ENCODE measurements at places on chromosomes 5 and 9.

GRCh38 chr5:94266170-94266569 lies 352.2 kb downstream of the KIAA0825 start:
- DNase-seq, result no peak

GRCh38 chr9:132409828-132410528 lies at the start of gene CFAP77:
Gene CFAP77 (plus strand): TSS chr9:132410211. CDS start chr9:132410272, 61 bp downstream.
- DNase-seq, result peak; percentile 43

DNA sequence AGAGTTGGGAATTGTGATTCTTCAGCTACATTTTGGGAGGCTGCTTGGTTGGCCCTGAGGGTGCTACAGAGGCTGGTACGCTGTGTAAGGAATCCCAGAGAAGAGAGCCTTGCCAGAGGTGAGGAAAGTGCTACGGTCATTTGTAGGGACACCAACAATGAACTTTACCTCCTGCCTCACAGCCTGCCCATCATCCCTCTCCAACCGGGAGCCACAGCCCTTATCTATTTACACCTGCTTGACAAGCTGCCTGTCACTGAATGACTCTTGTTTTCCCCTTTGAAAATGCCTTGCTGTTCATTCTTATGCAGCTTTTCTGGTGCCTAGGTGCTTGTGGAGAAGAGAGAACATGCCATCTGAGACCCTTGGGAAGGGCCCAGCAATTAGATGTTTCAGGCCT lies 110.8 kb downstream of the PCSK1 start:
- DNase-seq, result no peak

GRCh38 chr5:39580702-39581453 lies 156.1 kb upstream of the DAB2 start:
- no peak for DNase-seq

DNA sequence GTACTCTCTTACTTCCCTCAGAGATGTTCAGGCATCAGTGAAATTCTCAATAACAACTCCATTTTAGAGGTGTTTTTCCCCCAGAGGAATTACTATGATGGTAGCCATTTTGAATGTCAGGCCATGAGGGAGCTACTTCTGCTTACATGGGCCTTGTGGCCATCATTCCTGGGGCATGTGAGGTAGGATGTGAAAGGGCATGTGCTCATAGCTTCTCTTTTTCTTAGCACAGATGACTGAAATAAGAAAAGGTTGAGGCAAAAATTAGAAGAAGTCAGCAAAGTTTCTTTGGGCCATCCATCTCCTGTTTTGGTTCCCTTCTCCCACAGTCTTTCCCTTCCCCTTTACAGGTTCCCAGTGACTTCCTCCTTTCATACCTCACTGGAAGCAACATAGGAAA lies 68.8 kb downstream of the FEM1C start:
- DNase-seq, result no peak

- DNase-seq, result no peak
Measured at GRCh38 chr5:100777680-100778300, 125.3 kb downstream of the ST8SIA4 start.

DNA sequence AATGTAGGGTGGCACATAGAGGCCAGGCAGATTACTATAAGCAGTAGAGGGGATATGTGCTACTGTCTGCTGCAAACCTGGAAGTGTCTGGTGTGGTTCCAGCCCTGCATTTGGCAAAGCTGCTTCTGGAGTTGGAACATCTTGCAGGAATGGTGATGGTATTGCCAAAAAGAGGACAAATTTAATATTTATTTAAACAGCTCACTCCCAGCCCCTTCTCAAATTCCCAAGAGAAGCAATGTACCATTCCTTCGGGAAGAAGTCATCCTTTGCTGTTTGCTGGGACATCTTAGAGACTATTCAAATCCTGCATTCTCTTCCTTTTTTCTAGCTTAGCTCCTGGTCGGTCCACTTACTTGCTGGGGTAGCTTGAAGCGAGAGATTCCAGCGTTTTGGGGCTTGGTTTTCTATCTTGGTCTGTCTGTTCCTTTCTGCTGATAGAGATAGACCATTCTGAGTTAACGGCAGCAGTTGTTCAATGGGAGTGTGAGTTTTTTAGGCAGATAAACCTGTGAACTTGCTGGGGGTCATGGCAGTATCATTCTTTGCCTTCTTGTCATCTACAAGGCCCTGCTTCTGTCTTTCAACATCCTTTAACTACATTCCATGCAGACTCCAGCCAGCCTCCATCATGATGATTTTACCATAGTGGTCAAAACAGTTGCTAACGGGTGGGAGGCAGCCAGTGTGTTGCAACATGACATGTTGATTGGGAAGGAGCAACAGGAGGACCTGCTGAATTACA lies 69.9 kb downstream of the RCL1 start:
- no peak for DNase-seq

DNA sequence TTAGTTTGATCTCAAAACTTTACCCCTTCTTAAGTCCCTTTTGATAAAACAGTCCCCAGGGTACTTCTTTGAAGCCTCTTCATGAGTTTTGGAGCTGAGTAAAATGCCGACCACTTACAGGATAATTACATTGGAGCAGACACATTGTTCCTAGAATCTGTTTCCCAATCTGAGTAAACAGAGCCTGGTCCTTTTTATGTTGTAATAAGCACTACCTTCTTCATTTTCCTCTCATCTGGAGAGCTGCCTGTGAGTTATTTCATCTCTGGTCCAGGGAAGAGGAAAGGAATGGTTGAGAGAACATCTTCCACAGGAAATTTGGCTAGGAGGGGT lies 26.3 kb upstream of the GALNT10 start:
- no peak for DNase-seq

DNA sequence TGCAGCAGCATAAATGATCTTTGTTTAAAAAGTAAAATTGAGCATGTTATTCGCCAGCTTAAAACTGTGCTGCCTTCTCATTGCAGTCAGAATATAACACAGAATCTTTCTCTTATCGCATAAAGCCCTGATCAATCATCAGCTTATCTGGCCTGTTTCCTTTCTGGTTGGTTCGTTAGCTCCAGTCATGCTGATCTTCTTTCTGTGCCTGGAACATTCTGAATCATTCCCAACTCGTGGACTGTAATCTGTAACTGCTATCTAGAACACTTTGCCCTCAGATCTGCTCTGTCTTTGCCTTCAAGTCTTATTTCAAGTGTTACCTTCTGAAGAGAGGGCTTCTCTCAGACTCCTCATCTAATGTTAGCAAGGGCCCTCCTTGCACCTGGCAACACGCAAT lies 11.9 kb upstream of the FER start:
- DNase-seq, result no peak

DNA sequence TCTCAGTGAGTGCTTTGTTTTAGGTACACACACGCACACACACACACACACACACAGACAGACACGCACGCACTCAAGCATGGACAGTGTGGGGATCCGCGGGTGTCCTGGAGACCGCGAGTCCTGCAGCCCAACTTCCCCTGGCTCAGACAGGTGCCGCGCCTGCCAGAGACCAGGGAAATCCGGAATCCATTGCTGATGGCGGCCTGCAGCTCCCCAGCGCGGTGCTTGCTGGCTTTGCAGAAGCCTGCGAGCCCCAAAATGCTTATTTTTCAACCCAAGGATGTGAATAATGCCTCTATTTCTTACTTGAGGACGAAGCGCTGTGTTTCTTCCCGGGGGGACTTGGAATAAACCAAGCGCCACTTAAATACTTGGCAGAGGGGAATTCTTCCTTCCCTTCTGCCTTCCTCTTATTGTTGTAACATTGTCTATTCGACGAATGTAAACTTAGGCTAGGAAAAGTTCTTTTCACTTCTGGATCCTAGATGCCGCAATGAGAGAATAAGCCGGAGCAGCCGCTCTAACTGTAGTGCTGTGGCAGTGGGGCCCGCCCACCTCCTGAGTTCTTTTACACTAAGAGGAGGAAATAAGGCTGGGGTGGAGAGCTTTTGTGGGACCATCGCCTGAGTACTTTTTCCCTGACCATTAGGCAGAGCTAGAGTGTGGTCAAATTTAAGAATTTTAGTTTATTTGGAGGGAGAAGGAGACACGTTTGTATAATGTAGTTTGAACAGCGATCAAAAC lies 802 bp downstream of the ITGA2 start:
- no peak for DNase-seq

GRCh38 chr5:150497274-150497988 lies 10.5 kb upstream of the NDST1 start:
- DNase-seq, result no peak

DNA sequence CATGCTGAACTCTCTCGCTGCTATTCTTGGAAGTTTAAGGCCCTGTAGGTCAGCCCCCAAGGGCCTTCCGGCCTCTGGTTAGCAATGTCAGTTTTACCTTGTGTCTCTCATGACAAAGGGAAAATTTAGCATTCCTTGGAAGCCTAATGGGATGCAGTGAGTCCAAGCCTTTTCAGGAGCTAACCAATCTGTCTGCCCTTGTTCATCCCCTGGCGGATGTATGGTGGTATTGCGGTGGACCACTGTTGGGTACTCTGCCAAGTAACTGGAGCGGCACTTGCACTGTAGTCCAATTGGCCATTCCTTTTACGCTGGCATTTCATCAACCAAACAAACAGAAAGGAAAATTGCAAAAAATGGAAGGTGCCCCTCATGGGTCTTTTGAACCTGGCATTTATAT lies 318.4 kb upstream of the NMUR2 start:
- DNase-seq, result no peak

DNA sequence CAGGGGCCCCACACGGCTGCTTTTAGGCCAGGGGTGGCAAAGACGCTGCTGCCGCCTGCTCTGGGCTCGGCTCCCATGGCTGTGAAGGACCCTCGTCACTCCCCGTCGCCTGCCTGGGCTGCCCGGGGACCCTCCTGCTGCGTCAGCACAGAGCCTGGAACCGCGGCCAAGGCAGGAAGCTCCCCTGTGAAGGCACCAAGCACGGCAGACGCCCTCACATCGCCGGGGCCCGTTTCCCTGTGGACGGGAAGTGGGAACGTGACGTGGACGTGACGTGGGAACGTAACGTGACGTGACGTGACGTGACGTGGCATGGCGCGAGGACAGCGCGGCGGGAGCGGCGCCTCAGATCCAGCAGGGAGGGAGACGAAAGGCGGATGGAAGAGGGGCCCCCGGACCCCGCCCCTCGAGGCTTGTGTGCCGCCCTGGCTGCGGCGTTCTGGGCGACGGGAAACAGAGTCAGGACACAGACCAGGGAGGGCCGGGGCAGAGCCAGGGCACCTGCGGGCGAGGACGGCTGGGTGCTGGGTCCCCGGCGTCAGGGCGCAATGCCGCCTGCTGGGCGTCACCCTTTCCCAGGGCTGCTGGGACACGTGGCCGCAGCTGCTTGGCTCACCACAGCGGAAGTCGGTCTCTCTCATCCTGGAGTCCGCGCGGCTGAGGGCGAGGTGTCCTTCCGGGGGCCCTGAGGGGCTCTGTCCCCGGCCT lies 53.1 kb downstream of the MRPL36 start:
- peak; percentile 36 for DNase-seq

- no peak for DNase-seq
Measured at GRCh38 chr5:146647656-146648199, 131.7 kb upstream of the GPR151 start.

DNA sequence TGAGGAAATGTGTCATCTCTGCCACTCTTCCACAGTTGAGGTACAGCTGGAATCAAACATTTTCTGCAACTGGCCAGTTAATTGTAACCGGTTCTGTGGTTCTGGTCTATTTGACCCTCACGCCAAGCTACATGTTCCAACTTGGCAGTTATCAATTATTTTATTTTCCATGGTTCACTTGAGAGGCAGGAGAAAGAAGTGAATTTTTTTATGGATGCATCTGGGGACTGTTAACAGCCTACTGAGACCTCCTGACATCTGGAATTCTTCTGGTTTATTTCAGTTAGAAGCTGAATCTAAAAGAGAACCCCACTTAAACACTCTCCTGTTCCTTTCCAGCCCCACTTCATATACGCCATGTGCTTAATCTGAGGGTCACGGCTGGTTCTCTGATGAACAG lies 372.3 kb downstream of the DNAH5 start:
- no peak for DNase-seq

DNA sequence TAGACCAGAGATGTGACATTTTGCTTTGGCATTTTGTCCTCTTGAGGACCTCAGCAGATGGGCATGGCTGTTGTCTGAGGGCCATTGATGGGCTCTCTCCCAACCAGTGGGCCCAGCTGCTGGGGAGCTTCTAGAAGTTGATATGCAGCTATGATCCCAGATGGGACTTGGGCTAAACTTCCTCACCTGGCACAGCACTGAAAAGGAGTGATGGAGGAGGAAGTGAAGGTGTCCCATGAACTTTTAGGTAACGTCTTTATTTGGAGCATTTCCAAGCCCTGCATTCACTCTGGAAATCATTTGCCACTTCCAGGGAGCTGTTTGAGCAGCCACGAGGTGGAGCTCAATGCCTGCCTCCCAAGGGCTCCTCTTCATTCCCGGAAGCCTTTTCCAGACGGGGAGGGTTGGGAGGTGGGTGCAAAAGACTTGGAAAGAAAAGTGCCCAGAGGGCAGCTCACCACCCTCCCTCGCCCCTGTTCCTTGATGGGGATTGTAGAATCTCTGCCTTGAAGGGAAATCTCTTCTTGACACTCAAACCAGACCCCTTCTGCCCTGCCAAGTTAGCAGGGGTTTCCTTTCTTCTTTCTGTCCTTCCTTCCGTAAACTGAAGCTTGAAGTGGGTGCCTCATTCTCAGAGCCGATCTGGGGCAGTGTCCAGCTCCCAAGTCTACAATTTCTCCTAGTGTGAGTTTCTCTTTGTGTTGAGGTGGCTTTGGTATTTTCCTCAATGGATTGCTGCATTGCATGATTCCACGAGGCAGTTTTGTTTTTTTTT lies 18.1 kb upstream of the NEUROG1 start:
- no peak for DNase-seq

DNA sequence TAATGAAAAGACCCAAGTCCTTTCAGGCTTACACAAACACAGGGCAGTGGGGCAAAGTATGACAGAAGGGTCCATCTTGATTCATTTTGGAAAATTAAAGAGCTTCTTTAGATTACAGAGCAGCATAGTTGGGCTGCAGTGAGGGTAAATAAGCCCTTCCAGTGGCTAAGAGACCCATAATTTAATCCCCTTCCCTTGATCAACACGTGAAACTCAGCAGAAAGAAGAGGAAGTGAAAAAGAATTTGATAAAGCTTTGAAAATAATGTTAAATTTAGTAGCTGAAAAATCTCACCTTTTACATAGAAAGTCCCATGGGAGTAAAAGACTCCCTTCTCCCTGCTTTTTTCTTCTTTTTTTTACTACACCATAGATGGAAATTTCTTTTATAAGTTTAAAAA lies 87.6 kb downstream of the FREM1 start:
- no peak for DNase-seq

DNA sequence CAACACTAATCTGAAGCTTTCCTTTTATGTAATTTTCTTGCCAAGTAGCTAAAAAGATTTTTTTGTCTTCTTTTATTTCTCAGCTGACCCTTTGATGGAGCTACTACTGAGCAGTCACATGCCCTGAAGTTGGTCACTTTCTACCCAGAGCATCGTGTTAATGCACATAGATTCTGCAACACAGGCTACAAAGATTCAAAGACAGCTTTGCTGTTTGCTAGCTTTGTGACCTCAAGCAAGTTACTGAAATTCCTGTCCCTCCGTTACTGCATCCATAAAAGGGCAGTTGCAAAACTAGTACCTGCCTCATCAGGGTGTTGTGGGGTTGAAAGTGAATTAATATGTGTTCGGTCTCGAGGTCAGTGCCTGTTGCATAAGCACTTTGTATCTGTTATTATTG lies 179.9 kb downstream of the GAS1 start:
- no peak for DNase-seq

- DNase-seq, result peak; percentile 51
Measured at GRCh38 chr5:91381774-91382359, 1.2 kb downstream of the ARRDC3 start.

Measured in NCI-H1930 (cell line).